ENCODE measurements at places on chromosomes 13 and 19.

GRCh38 chr19:56995303-56995702 lies 124.5 kb upstream of the USP29 start:
- DNase-seq, result no peak

GRCh38 chr13:109576331-109576813 lies 210.0 kb downstream of the IRS2 start:
- DNase-seq, result no peak

GRCh38 chr19:35777086-35777841 lies 1.9 kb downstream of the ARHGAP33 start:
- no peak for DNase-seq

DNA sequence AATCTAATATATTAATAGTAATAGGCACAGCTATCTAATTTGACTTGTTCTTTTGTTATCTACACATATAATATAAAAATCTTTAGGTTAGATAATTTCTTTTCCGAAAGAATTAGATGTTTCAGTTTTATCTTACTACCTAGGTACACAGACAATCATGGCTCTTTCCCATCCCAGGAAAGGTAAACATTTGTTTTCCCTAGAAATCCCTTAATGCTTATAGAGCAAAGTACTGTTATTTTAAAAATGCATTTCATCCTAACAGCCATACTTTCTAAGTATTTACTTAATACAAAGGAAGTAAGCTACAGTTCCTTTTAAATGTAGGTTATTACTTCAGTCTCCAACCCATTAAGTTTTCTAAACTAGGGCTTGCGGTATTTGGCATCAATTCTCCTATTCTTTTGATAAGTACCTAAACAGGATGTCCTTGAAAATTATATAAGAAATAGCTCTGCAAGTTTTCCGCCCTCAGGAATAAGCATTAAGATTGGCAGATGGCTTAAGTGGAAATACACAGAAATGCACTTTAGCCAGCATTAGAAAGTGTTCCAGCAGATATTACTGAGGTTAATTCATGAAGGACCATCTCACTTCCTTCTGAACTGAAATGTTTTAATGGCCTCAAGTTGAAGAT lies 616.2 kb upstream of the SPRY2 start:
- no peak for DNase-seq

Data from activated T-cell treated with anti-CD3 and anti-CD28 coated beads, Interleukin-2, amount 50 U/mL, for 72 hours (primary cell).